ENCODE measurements at places on chromosomes 6 and 20.

GRCh38 chr6:92559003-92559402 lies 860.4 kb downstream of the EPHA7 start:
- no peak for DNase-seq

DNA sequence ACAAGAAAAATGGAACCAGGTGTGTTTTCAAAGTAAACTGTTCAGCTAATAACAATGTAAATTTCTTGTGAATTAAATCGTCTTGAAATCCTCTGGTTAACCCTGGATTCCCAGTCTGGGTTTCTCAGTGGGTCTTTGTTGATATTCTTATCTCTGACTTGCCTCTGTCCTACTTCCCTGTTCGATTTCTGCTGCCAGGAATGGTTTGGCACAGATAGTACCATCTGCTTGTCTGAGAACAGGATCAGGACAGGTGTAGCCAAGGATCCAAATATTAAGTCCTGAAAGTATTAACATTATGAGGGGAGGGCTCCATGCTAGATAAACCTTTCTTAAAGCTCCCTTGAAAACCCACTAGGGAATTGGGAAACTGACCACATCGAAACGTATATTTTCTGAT lies 30.1 kb downstream of the ARFGEF2 start:
- DNase-seq: no peak

DNA sequence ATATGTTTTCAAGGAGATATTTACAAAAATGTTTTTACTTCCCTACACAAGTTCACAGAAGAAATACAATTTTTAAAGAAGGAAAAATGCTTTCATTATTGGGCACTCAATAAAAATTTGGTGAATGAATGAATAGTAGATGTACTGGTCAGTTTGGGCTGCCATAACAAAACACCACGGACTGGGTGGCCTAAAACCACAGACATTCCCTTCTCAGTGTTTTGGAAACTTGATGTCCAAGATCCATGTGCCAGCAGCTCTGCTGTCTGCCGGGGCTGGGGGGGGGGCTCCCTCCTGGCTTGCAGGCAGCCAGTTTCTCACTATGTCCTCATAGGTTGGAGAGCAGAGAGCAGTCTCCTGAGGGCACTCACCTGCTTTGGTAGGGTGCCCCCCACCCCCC lies 62.0 kb downstream of the FAM120B start:
- DNase-seq: no peak

- no peak for DNase-seq
Measured at GRCh38 chr6:14276071-14276470, 158.5 kb downstream of the CD83 start.

DNA sequence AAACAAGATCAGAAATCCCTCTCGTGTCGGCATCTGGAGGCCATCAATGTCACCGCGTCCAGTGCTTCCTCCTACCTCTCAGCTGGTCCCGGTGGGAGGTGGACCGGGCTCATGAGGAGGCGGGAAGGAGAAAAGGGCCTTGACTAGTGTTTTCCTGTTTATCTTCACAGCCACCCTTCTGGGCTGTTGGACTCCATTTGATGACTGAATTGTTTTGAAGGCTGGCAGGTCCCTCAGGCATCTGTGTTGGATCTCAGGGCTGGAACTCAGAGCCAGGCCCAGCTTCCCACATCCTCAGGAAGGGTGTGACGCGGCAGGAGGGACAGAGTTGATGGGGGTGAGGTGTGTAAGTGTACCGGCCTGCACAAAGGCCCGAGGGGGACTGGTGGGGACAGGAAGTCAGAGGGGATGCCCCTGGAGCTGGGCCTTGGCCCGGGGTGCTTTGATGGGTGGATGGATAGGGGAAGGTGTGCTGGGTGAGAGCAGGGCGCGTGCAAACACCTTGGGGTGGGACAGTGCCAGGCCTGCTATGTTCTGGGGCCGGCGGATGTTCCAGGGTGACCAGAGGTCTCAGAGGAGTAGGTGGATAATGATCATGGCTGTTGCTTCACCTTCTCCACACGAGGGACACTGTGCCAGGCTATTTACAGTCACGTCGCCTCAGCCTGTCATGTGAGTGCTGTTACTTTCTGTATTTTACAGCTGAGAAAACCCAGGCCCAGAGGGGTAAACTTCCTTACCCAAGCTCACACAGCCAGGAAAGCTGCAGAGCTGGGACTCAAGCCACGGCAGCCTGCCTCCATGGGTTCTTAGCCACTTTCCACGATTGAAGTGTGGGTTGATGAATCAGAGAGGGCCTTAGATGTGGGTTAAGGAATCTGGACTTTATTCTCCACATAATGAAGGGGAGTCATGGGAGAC lies 17.9 kb upstream of the CHMP4B start:
- no peak for DNase-seq

DNA sequence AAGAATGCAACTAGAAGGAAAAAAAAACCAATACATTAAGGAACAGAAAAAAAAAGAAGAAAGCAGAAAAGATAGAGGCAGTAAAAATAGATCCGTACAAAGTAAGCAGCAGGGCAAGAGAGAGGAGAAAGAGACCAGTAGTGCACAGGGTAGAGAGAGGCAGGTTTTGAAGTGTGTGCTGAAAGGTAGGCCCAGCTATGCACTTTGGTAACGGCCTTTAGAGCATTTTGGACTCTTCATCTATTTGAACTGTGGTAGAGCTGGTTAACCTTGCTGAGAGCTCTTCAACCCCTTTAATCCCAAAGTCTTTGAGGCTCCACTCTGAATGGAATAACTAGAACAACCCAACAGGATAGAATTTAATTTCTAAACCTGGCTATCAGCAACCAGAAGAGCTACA lies 45.2 kb downstream of the ADGRB3 start:
- DNase-seq: no peak

GRCh38 chr6:41097467-41098090 lies 24.8 kb downstream of the NFYA start:
- DNase-seq: no peak

DNA sequence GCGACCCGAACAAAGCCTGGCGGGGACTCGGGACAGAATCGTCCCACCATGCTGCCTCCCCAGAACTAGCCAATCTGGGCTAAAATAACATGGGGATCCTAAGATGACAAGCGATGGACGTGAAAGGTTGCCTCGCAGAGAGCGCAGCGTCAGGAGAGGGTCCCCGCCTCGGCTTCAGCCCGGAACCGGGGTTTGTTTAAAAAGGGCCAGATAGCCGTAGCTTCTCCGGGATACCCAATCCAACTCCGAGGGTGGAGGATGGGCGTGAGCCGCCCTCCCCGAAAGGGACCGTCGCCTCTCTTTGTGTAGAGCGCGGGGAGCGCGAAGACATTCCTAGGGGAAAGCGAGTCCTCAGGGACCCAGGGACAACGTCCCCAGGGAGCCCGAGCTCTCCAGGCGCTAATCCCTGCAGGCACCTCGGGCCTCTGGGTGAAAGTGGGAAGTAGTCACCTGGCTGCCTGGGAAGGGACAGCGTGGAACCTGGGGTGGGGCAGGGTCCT lies 643 bp downstream of the CD24 start:
- DNase-seq: no peak

DNA sequence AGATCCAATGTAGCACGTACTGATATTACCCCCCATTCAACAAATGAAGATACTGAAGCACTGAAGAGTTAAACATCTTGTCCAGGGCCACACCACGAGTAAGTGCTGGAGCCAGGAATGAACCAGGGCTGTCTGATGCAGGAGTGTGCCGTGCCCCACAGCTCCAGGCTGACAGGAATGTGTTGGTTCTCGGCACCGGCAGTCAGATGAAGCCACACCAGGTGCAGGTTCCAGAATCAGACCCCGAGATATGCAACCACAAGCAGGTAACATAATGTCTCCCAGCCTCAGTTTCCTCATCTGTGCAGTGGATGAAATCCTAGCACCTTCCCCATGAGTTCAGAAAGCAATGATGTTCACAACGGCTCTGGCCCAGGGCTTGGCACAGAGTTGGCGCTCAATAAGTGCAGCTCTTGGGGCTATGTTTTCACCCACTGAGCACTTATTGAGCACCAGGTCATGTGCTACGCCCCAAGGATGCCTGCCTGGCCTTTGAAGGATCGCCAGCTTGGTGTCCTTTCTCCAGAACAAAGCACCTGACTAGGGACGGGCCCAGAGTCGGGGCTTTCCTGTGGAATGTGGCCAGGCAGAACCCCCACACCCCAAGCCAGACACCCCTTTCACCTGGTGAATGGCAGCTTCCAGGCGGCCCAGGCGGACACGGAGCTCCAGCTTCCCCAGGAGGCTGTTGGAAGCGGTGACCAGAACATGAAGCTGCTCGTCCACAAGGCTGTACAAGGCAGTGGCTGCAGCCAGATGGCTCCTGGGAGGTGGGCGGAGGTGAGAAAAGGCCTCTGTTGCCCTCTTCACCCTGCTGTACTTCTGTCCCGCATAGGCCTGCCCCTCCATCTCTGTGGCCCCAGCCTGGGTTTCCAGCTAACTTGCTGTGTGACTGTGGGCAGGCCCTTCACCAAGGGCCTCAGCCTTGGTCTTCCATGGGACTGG lies 41.3 kb downstream of the KIAA1755 start:
- DNase-seq: no peak

DNA sequence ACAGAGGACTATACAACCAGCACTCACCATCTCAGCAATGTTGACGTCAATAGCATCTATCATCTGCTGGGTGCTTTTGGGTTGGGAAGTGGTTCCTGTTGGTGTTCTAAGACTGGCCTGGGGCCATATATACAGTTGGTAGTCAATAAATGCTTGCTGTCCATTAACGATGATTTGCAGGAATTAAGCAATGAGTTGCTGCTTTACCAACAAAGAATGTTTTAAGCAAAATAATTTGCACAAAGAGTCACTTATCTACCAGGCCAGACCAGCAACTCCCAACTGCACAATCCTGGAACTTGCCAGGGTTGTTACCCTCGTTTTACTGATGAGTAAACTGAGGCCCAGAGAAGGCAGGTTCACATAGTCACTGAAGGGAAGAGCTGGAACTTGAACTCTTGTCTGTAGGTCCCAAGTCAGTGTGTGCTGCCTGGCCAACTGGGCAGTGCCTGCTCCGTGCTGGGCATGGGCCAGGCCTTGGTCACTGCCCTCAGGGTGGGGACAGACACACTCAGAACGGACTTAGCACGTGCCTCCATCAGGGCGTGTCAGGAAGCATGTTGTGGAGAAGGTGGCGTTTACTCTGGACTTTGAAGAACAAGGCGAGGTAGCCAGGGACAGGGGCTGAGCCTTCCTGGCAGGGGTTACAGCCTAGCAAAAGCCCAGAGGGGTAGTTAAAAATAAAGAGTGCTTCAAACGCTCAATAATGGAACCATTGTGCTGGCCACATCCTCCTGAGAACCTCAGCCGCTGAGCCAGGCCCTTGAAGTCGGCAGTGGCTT lies 2.5 kb upstream of the SRC start:
- no peak for DNase-seq

GRCh38 chr6:89321131-89321970 lies 6.3 kb upstream of the GABRR2 start:
- DNase-seq: no peak

- DNase-seq: no peak
Measured at GRCh38 chr20:47708140-47708807, 77.0 kb downstream of the SULF2 start.

DNA sequence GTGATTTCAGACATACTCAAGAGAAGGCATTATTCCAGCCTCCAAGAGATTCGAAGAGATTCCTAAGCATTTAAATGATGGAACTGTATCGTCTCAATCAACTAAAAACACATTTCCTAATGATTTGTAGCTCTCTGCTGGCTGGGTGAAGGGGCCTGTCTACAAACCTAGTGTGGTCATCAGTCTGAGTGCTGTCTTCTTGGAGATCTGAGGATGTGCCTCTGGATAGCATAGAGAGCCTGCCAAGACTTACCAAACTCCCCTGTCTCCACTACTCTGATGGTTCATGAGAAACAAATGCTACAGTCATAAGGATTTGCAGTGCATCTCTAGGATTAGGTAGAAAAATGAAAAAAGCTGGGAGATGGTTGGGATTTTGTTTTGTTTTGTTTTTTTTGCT lies 176.9 kb upstream of the CITED2 start:
- no peak for DNase-seq

DNA sequence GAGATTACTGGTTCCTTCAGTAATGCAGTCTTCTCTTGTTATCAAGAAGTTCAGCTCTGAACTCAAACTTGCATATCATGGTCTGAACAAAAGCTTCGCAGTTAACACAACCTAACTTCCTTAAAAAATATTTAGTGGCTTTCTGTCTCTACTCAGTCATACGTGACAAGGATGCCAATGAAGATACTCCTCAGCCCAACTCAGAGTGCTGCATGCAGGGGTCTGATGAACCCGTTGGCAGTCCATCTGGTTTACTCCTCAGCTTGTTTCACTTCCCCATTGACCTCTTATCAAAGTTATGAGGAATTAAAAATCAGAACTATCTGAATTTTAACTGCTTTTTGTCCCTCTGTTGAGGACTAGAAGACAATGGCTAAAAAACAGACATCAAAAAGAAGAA lies 56.6 kb upstream of the RIN2 start:
- no peak for DNase-seq

DNA sequence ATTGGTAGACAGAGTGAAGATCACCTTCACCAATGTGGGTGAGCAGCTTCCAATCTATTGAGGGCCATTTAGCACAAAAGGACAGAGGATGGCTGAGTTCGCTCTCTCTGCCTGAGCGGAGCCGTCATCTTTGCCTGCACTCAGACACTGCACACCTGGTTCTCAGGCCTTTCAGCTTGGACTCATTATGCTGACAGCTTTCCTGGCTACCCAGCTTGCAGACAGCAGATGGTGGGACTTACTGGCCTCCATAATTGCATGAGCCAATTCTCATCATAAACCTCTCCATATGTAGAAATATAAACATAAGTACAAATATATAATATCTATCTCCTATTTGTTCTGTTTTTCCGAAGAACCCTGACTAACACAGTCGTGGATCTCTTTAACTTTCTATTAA lies 13.7 kb downstream of the TBXT start:
- DNase-seq: no peak

- DNase-seq: no peak
Measured at GRCh38 chr6:44674226-44675155, 287.0 kb downstream of the CDC5L start.

- DNase-seq: no peak
Measured at GRCh38 chr6:27839626-27840475, 72.3 kb downstream of the OR2B2 start.

DNA sequence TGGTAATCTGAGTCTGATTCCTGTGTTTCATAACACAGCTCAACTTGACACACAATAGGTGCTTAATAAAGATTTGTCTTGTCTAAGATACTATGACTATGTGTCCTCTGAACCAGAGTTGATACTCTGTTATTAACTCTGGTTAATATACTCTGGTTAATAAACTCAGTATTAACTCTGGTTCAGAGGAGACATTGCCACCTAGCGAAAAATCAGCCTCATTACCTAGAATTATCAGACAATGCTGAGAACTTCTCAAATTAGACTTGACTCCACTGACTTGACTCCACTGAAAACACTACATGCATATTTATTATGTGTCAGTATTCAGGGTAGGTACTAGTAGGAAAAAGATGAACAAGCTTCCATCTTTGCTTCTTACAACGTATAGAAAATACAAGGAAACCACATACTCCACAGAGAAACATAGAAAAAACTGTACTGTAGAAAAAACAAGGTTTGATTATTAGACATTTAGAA lies 73.9 kb downstream of the AHI1 start:
- DNase-seq: no peak

DNA sequence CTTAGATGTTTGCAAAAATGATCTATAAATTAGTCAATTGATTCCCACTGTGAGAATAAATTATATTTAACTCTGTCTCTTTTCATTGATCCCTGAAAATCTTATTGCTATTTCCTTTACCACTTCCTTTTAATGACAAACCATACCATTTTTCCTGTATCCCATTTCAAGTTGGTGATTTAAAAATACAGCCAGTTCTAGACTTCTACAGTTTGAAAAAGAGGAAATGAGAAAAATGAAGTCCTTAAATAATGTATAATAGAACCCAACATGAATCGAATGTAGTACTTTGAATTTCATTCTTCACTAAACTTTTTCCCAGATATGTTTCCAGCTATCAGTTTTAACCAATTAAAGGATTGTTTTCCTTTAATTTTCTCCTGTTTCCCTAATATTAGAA lies 29.5 kb upstream of the SDHAF4 start:
- no peak for DNase-seq
